ENCODE measurements at places on chromosomes 1 and 21.

DNA sequence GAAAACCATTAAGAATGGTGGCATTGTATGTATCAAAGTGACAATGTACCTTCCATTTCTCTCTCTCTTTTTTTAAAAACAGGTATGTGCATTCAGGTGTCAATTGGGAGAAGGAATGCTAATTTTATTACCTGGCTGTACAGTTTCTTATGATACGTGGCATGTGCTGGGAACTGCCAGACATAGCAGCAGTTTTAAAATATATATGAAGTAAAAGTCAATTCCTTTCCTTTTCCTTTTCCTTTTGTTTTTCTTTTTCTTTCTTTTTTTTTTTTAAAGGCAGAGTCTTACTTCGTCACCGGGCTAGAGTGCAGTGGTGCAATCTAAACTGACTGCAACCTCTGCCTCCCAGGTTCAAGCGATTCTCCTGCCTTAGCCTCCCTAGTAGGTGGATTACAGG is 37.0 kb downstream of the SPEN start:
- DNase-seq, result no peak

DNA sequence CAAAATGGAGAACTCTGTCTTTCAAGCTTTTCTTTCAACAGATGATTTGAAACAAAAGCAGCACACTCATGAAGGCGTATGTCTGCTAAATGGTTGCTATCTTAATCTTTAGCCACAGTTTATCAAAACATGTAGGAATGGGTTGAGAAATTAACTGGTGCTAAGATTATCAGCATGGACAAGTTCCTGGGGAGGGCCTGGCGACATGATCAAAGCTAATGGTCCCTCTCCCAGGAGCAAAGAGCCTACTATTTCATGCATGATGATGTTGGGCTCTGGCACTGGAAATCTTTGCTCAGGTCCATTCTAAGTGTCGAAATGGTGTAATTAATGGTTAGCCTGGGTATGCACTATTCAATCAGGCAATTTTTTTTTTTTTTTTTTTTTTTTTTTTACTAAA is 91.7 kb downstream of the SLC45A1 start:
- DNase-seq, result no peak

DNA sequence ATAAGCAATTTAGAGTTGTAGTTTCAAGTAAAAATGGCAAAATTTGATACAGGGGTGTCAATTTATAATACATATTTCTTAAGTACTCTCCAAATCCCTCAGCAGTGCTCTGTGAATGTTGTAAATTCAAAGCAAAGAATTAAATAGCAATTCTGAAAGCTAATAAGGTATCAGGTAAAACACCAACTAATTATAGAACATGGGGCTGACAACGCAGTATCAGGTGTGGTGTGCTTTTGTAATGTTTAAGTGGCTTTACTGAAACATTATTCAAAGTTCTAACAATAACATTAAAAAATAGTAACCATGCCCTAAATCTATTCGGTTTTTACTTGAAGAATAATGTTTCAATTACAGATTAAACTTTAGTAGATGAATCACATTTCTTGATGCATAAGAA is 1271.2 kb upstream of the ADGRL2 start:
- no peak for DNase-seq

- DNase-seq, result no peak
These were observed 825 bp downstream of the TMEM39B start for GRCh38 chr1:32073299-32074229.

DNA sequence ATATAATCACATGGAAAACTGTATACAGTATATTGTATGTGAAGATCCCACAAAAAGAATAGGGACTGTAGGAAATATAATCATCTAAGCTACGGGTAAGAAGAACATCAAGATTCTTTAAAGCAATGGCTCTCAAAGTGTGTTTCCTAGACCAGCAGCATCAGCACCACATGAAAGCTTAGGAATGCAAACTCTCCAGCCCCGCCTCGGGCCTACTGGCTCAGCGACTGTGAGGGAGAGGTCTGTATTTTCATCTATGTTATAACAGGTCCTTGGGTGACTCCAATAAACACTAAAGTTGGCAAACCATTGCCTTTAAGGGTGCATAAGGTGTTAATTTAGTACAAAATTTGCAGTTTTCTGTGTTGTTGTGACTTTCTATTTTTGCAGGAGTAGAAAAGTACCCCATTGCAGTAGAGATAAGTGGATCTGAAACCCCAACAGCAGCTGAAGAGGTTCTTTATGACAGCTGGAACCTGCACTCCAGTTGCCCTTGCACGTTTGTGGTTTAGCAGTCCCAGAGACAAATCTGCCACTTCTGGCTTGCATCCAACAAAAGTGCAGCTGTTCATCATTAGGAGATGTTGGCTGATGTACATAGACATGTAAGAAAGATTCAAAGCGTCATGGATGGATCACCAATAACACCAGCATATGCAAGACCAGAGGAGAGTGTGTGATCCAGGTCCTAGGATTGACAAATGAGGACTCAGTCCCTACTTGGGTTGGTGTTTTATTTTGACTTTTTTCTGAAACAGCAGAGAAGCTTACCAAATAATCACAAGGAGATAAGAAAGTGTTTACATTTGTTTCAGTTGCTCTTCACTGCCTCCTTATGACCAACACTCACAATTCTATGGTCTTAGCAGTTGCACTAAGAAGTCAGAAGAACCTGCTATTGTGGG is 15.9 kb upstream of the IFNAR1 start:
- DNase-seq, result no peak

DNA sequence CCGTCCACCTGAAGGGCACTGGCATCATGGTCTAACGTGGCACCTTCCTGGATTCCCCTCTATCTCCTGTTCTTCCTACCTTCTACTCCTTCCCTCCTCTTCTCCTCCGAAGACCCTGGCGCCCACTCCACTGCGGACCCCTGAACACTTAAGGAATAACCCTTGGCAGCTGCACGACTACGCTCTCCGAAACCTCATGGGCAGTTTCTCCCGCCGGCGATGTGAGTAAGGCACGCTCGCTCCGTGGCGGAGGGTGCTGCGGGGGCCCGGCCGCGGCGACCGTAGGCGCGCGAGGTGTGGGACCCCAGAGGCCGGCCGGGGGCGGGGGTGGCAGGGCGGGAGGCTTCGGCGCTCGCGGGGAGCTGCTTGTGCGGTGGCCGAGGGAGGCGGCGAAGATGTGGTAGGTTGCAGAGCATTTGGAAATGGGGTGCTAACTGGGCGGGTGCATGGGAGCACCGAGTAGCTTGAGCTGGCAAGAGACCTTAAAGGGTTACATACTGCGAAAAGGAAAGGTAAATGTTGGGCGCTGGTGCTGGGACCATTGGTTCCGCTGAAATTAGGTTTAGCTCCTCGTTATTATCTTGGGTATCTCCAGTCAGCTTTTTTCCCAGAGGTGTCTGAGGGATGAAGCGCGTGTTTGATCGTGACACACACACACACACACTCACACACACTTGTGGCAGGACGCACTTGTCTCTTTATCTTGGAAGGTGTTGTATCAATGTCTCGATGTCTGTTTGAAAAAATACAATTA is 876 bp downstream of the LRRC7 start:
- DNase-seq, result no peak

DNA sequence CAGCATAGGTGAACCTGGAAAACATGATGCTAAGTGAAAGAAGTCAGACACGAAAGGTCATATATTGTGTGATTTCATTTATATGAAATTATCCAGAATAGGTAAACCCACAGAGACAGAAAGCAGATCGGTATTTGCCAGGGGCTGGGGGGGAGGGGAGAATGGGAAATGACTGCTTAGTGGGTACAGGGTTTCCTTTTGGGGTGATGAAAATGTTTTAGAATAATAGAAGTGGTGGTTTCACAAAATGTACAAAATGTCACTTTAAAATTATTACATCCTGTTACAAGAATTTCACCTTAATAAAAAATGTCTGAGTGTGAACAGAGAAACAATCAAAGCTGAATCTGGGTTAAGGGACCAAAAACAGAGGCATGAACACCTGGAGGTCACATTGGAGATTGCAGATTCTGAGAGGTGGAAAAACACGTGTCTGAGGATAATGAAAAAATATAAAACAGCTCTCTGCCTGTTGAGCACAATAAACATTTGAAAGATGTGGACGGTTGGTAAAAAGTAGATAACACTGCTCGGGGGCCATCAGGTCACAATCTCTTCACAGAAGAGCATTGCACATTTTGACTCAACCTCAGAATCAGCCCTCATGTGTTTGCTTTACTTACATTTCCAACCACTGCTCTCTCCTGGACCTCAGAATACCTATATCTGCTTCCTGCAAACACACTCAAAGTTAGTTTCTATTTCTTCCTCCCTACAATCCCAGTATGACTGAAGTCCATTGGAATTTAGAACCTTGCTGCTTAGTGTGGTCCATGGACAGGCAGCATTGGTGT is 3.2 kb downstream of the SLAMF6 start:
- no peak for DNase-seq

GRCh38 chr1:91569411-91570119 is 68.9 kb downstream of the CDC7 start:
- DNase-seq, result no peak

- no peak for DNase-seq
These were observed 40.0 kb downstream of the ABCG1 start for GRCh38 chr21:42258885-42259407.

- DNase-seq, result no peak
These were observed 730.7 kb upstream of the ADGRL4 start for GRCh38 chr1:79737193-79737592.

DNA sequence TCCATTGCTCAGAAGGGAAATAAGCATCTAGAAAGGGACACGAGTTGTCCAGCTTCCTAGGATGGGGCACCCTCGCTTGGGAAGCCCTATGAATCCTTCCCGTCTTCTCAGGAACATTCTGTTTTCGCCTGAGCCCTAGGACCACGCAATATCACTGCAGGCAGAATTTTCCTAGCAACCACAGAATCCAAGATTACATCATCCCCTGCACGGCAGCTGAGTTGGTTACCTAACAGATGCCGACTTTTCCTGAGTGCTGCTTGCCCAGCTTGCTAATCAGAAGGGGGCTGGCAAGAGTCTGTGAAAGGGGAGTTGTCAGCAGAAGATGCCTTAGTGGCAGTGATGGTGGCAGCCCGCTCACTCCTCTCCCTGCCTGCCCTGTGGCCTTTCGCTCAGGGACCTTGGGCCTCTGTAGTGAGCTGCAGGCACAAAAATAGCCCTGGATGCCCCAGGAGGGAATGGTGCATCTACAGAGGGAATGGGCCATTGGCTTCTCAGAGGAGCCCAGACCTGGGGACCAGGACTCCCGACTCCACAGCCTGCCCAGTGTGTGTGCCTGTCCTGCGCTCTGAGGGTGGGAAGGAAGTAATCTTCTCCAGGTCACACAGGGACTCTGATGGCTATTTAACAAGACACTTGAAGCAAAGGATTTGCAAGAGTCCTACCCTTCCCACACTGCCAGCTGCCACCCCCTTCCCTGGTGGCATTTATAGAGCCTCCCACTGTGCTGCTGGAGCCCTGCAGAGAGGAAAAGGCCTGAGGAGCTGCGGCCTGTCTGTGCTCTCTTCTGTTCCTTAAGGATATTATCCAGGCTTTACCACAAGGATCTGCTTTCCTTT is 28.9 kb upstream of the CLSTN1 start:
- DNase-seq, result no peak

DNA sequence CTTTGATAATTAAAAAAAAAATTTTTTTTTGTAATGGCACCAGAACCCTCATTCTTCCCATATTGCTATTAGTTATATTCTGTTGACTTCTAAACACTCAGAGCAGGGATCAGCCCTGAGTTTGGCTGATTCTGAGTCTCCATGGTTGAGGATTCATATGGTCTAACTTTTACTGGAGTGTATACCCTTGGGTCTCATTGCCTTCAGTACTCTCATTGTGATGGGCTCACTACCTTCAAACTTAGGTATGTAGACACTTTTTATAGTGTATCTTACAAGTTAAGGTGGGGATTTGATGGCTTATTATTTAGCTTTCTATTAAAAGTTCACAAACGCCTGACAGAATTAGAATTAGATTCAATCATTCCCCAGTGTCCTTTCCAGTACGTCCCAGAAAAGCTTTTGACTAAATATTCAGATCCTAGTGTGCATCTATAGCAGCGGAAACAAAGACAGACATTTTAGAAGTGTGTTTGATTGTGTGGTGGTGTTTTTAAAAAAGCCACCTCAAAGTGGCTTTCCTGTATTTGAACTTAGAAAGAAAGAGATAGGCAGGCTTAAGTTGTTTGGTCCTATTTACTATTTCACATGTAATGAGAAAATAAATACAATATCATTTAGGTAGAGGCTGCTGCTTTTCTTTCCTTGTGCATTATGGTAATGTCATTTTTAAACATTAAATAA is 1.4 kb downstream of the MACF1 start:
- no peak for DNase-seq

GRCh38 chr1:15959827-15960446 is 16.0 kb downstream of the ZBTB17 start:
- DNase-seq, result no peak

- DNase-seq, result no peak
These were observed 6.8 kb downstream of the ATP1A1 start for GRCh38 chr1:116379674-116380498.

- no peak for DNase-seq
These were observed 83.1 kb upstream of the CTTNBP2NL start for GRCh38 chr1:112312879-112313278.

- no peak for DNase-seq
These were observed 12.2 kb downstream of the CDC42BPA start for GRCh38 chr1:227305894-227306626.

GRCh38 chr1:11194407-11195176 is 5.4 kb downstream of the ANGPTL7 start:
- no peak for DNase-seq

DNA sequence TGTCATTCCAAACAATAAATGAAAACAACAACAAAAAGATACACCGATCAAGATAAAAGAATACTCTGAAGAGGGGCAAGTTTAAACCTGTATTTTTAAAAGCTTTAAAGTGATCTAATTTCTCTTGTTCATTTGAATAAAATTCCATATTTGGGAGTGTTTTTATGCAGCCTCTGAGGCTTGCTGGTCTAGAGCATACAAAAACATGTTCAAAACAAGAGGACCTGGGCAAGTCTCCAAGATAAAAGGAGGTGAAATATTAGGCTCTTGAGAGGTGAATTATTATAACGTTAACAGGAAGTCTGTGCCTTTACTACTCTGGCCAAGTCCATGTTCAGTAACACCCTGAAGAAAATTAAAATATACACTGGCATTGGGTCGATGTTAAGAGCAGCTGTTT is 20.1 kb downstream of the URB1 start:
- DNase-seq, result no peak

DNA sequence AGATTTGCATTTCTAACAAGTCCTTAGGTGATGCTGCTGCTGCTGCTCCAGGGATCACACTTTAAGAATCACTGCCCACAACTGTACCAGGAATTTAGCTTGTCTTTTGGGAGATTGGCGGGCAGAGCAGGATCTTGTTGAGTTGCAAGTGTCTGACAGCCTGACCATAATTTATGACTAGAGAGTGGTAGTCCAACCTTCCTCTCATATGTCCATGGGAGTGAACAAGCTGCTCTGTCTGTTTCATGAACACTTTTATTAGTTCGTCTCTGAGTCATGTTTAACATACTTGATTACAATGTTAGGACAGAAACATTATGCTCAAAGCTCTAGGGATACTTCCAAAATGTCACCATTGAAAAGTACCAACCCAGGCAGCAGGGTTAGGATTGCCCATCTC is 169.6 kb downstream of the TGFB2 start:
- no peak for DNase-seq

- no peak for DNase-seq
These were observed 193.8 kb downstream of the DYRK1A start for GRCh38 chr21:37560385-37560784.

Measured in activated gamma-delta T cell treated with Interleukin-2 at 50 U/mL for 16 hours (primary cell).